ENCODE measurements at places on chromosomes 6 and 20.

DNA sequence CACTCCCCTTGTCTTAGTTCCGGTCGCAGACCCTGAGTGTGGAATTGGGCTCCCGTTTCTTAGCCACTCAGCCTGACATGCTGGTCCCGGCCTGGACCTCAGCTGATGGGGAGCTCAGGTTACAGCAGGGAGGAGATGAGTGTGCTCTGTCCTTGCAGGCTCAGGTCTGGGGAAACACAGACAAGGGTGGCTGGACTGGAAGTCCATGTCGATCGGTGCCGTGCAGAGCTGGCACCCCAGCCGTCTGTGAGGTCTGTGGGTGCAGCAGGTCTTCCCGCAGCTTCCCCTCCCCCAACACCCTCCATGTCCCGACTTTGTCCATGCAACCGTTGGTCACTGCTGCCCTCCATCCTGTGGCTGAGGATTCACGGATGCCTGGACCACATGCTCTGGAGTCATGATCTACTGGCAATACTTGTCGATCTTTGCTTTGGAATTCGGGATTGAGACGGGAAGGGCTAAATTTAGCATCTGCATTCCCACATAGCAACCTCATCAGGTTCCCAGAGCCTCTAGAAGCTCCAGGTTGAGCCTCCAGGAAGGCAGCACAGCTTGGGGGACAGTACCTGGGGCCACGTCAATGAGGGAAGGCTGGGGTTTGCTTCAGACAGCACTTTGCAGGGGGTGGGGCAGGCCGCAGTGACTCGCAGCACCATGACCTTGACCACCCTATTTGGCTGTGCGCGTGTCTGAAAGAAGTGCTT lies 118.8 kb downstream of the PSMB1 start:
- DNase-seq, result no peak

DNA sequence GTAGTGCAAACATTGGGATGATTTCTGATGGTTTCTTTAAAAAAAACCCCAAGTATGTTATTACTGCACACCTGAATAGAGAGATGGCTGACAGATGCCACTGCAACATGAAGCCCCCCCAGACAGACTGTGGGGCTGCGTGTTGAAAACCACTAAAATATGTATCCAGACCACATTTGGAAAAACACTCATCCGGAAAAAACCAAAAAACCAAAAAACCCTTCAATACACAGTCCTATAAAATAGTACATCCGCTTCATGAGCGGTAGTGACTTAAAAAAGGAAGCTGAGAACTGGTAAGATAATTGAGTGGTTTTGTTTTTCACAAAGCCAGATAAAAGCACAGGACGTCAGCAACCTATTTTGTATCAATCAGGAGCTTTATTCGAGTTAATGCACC lies 47.1 kb upstream of the EDN3 start:
- DNase-seq, result no peak

- DNase-seq, result no peak
Measured at GRCh38 chr6:65221153-65221552, 485.9 kb downstream of the EYS start.

- no peak for DNase-seq
Measured at GRCh38 chr6:39561536-39562266, 163.5 kb downstream of the KIF6 start.

DNA sequence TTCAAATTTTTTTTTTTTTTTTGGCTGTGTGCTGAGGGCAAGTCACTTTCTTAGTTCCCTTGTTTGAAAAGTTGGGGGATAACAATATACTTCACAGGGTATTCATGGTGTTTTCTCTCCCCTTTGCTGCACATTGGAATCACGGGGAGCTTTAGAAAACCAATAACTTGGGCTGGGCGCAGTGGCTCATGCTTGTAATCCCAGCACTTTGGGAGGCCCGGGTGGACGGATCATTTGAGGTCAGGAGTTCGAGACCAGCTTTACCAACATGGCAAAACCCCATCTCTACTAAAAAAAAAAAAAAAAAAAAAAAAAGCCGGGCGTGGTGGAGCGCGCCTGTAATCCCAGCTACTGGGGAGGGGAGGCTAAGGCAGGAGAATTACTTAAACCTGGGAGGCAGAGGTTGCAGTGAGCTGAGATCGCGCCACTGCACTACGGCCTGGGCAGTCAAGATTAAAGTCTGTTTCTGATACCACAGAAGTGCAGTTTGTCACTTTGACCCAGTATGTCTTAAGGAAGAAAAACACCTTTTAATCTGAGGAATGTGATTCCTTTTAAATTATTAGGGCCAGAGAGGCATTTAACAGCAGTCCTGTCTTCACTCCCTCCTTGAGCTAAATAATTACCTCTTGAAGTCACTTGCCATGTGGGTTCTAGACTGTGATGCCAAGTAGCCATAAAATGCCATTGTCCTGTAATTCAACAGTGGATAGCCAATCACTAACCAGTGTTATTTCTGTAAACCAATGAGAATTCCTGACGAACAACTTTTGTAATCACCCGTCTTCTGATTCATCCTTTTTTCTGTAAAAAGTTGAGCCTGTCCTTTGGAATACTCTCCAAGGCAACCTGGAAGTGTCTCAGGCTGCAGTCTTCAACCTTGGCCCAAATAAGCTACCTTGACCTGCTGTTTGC lies 16.1 kb downstream of the SRSF3 start:
- DNase-seq, result no peak

DNA sequence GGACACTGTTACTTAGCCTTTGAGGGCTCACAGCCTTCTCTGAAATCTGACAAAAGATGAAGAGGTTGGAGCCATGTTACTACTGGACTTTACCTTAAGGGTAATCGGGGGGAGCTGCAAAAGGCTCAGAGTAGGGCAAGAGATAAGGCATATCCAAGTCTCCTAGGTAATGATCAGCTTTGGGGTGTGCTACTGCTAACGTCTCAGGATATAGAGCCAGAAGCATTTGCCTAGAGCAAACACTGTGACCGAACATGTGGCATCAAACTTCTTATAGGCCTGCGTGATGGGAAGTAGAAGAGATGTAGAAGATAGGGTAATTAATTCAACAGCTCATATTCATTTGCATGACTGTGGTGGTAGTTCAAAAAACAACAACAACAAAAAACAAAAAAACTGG lies 11.1 kb downstream of the UBE2V1 start:
- no peak for DNase-seq

DNA sequence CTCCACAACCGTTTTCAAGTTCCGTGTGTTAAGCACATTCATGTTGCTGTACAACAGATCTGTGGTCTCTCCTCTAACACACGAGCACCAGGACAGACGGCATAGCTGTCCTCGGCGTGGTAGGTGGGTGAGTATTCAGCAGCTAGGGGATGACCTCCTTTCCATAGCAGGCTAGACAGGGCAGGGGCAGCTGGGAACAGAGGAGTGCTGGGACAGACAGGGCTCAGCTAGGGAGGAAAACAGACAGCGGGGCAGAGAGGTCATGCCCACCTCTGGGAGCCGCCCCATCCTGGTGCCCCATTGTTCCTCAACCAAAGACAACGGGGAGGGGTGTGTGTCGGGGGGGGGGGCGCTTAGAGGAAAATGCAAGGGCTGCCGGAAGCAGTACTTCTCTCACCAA lies 271.5 kb upstream of the FOXQ1 start:
- DNase-seq, result no peak

Measured in hindlimb muscle (tissue), 1 donor.